Ascending aorta (tissue), 2 donors: ENCODE measurements at places on chromosomes 5 and 9.

DNA sequence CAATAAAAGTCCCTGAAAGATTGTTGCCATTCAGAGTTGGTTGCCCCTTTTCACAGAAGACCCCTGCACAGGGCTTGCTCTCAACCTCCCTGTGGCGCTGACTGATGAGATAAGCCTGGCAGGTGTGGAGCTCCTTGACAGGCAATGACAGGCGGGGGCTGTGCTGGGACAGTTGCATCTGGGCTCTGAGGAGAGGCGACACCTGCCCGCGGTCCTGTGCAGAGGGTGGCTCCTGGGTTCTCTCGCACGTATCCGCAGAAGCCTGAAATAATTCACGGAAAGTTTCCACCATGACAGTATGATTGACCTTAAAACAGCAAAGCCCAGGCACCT, 19.8 kb upstream of the EXOC3 start:
- DNase-seq, result no peak

DNA sequence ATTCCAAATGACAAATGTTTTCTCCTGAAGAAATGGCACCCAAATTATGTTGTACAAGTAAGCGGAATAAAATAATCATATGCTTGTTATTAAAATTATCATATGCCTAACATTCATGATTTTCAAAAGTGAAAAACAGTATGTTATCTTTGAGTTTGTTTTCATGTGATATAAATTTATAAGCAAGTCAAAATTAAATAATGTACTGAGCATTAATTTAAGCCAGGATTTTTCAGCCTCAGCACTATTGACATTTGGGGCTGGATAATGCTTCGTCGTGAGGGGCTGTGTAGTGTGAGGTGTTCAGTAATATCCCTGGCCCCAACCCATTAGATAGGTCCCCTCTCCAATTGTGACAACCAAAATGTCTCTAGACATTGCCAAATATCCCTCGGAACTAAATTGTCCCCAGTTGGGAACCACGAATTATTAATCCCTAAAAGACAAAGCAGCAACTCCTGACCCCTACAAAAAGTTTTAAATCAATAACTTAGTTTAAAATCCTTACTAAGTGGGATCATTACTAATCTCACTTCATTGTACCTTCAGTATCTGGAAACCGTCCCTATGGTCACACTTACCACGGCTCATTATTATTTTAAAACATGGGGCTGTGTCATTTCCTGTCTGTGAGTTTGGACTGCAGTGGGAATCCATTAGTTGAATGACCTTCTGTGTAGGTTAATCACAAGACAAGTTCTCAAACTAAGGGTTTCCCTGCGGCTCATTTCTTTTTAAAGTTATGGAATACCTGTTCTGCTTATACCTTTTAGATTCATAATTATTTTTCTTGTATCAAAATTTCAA, 1.3 kb upstream of the NNT start:
- DNase-seq, result no peak

DNA sequence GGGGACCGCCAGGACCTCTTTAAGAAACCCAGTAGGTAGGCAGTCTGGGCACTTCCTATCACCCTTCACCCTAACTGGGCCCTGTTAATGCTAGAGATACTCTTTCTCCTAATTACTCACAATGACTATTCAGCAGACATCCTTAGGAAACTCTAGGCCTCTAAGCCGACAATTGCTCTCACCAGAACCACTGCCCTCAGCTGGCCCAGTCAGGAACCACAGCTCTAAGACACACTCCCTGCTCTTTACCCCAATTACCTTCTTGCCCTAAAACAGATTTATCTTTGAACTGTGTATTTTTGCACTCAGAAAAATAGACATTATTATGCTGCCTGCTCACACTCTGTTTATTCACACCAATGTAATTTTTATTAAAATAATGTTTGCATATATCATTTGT, 432.6 kb upstream of the SLC30A5 start:
- no peak for DNase-seq

- no peak for DNase-seq
Measured at GRCh38 chr5:85205430-85205829, 820.8 kb upstream of the EDIL3 start.

GRCh38 chr5:14148890-14149671, 5.9 kb downstream of the TRIO start:
- no peak for DNase-seq

DNA sequence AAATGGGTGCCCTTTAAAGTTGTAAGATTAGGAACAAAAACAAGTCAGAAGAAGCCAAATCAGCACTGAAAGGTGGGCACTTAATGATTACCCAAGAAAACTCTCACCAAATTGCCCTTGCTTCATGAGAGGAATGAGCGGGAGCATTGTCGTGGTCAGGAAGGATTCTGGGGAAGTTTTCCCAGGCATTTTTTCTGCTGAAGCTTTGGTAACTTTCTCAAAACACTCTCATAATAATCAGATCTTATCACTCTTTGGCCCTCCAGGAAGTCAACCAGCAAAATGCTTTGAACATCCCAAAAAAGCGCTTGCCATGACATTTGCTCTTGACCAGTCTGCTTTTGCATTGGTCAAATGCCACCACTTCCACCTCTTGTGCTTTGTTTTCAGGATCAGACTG, 10.4 kb upstream of the PCDHGC3 start:
- no peak for DNase-seq
